ENCODE measurements at places on chromosomes 6 and 20. TPM values are rescaled to one million over a fixed set of nuclear protein-coding genes. Genes with fewer than 3 reads are reported as not detected.

DNA sequence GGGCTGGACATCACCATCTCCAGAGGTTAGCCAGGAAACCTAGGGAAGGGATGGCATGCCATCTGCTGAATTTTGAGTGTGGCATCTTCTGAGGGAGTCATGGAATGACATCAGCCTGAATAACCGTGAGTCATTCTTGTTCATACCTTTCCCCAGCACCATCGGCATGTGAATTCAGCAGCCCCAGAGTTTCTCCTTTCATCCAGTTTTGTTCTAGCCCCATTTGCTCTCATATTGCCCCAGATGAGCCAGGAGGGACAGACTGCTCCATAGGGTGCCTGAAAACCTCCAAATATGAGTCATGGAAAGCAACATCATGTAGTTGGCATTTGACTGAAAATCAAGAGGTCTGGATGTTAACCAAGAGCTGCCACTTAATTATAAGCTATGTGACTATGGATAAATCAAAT lies 219.2 kb upstream of the SGK1 start:
- no peak for DNase-seq

GRCh38 chr6:127446356-127446755 lies 12.8 kb downstream of the KIAA0408 start:
- no peak for DNase-seq

- no peak for DNase-seq
These were observed 240.0 kb downstream of the FOXC1 start for GRCh38 chr6:1849691-1850090.

OTOR gene
- total RNA-seq: not detected

WFDC5 gene
- not detected for total RNA-seq

Data from ovary (tissue), 10 donors.